ENCODE measurements at places on chromosomes 12 and 14. TPM values are rescaled to one million over a fixed set of nuclear protein-coding genes. Genes with fewer than 3 reads are reported as not detected.

Gene ST8SIA1
- polyA plus RNA-seq, result 8.3 TPM

Gene ABCB9
- 2.7 TPM for polyA plus RNA-seq

Gene TAS2R10
- 1.1 TPM for polyA plus RNA-seq

Gene RNU4-1
- not detected for polyA plus RNA-seq

Gene PLEKHH1
- polyA plus RNA-seq, result 1.9 TPM

Gene SRGAP1
- polyA plus RNA-seq, result 5.1 TPM

Gene ARMH4
- polyA plus RNA-seq, result 10.3 TPM

Gene CLEC14A
- 22.0 TPM for polyA plus RNA-seq

Gene SLC25A47
- polyA plus RNA-seq, result not detected

Gene CCDC88C
- polyA plus RNA-seq, result not detected

Gene CISTR
- not detected for polyA plus RNA-seq

Gene ALG10B
- polyA plus RNA-seq, result 8.5 TPM

Gene WNT5B
- 16.7 TPM for polyA plus RNA-seq

Gene ADCY6
- polyA plus RNA-seq, result 35.5 TPM

Gene ADGRD1
- 5.5 TPM for polyA plus RNA-seq

Gene SYNE3
- polyA plus RNA-seq, result 40.4 TPM

Gene PSEN1
- polyA plus RNA-seq, result 46.9 TPM

Gene CKB
- 146 TPM for polyA plus RNA-seq

Gene ATG2B
- 23.7 TPM for polyA plus RNA-seq

Gene PPP1R1A
- 40.0 TPM for polyA plus RNA-seq

Gene LUM
- polyA plus RNA-seq, result 880 TPM

Gene CELA1
- not detected for polyA plus RNA-seq

All from muscle of arm (tissue), 14 donors.